Osteoblast (primary cell): ENCODE measurements at places on chromosomes 7 and 10. TPM values are rescaled to one million over a fixed set of nuclear protein-coding genes. Genes with fewer than 3 reads are reported as not detected.

GRCh38 chr10:15313843-15314242 lies 57.2 kb downstream of the FAM171A1 start:
- H3K4me1 ChIP-seq, result peaks cover 5% of the 10 kb centered on the region
- DNase-seq, result no peak
- no peaks in the 10 kb centered on the region for H3K27me3 ChIP-seq
- no peak overlapping the region for H3K27ac ChIP-seq
- no peak overlapping the region for H3K4me3 ChIP-seq
- H3K36me3 ChIP-seq, result no peaks in the 10 kb centered on the region

GRCh38 chr7:142482891-142483658 lies 225.2 kb upstream of the PRSS58 start:
- H3K4me1 ChIP-seq, result peaks cover 12% of the 10 kb centered on the region
- no peaks in the 10 kb centered on the region for H3K27me3 ChIP-seq
- no peak overlapping the region for H3K27ac ChIP-seq
- no peak overlapping the region for H3K4me3 ChIP-seq

GRCh38 chr7:158052381-158053060 lies 535.1 kb downstream of the PTPRN2 start:
- H3K4me3 ChIP-seq, result no peak overlapping the region
- H3K36me3 ChIP-seq, result no peaks in the 10 kb centered on the region
- H3K27ac ChIP-seq, result no peak overlapping the region
- no peaks in the 10 kb centered on the region for H3K27me3 ChIP-seq

GRCh38 chr10:69318106-69318866 lies 40.0 kb downstream of the HK1 start:
- peak overlapping the region; percentile 83 for H3K27ac ChIP-seq
- no peaks in the 10 kb centered on the region for H3K27me3 ChIP-seq
- peaks cover 3% of the 10 kb centered on the region for H3K36me3 ChIP-seq
- peak; percentile 98 for DNase-seq

DNA sequence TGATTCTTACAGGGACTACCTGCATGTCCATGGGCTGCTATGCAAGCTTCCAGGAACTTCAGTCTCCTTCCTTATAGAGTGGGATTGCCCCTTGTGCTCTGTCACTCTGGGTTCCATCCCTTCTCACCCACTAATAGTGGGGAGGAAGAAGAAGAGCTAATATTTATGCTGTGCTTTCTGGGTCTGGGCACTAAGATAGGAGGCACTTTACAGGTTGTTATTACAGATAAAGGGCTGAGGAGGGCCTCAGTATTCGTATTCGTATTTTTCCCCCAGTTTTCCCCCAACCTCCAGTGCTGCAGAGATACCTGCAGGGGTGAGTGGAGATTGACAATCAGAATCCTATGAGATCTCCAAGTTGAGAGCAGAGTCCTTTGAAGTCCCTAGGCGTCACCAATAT lies 14.2 kb downstream of the HK1 start:
- H3K36me3 ChIP-seq, result no peaks in the 10 kb centered on the region
- no peaks in the 10 kb centered on the region for H3K4me1 ChIP-seq
- DNase-seq, result no peak
- H3K4me3 ChIP-seq, result no peak overlapping the region
- H3K27me3 ChIP-seq, result peaks cover 31% of the 10 kb centered on the region

GRCh38 chr7:19964246-19964645 lies 190.8 kb upstream of the TMEM196 start:
- no peaks in the 10 kb centered on the region for H3K27me3 ChIP-seq
- peak overlapping the region; percentile 51 for H3K27ac ChIP-seq
- DNase-seq, result peak; percentile 58
- no peaks in the 10 kb centered on the region for H3K36me3 ChIP-seq
- peaks cover 9% of the 10 kb centered on the region for H3K4me1 ChIP-seq

- H3K4me3 ChIP-seq, result no peak overlapping the region
- H3K27me3 ChIP-seq, result no peaks in the 10 kb centered on the region
- peaks cover 33% of the 10 kb centered on the region for H3K4me1 ChIP-seq
- no peaks in the 10 kb centered on the region for H3K36me3 ChIP-seq
Measured at GRCh38 chr7:78296046-78296597, 497.5 kb downstream of the PHTF2 start.

DNA sequence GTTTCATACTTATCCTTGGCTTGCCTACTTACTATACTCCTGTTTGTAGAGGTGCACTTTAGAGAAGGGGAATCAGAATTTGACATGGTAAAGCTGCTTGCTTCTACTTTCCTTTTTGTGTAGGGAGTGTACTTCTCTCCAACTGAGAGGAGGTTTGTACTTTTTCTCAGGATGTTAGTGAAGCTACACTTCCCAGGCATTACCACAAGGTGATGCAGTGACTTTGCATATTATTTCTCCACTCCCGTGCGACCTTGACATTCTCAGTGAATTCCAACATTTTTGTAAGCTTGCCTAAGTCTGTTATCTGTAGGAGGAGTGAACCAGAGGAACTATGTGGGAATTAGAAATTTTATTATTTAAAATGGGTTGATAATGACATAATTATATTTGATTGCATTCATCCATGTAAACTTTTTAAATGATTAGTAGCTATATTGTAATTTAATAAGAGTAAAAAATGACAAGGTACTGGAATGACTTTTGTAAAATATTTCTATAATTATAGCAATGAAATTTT lies 5.2 kb downstream of the TAX1BP1 start:
- H3K27me3 ChIP-seq, result no peaks in the 10 kb centered on the region
- H3K4me1 ChIP-seq, result peaks cover 23% of the 10 kb centered on the region
- peaks cover 15% of the 10 kb centered on the region for H3K36me3 ChIP-seq
- DNase-seq, result no peak
- H3K4me3 ChIP-seq, result peak overlapping the region; percentile 28

DNA sequence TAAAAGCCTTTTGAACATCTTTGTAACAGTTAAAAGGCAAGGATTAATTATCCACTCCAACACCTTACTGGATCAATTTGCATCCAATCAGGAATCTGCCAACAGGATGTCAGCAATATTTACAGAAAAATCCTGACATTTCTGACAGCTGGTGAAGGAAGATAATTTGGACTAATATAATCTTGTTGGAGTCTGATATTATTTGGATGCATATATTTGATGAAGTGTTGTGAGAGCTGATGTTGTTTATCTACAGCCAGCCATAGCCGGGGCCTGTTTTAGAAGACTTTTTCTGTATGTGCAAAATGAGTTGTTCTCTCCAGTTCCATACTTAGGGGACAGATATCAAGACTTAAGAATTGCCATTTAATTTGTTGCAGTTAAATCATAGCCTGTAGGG lies 91.1 kb downstream of the GPR37 start:
- H3K4me3 ChIP-seq, result no peak overlapping the region
- no peak overlapping the region for H3K27ac ChIP-seq
- H3K27me3 ChIP-seq, result no peaks in the 10 kb centered on the region
- no peaks in the 10 kb centered on the region for H3K36me3 ChIP-seq

- no peaks in the 10 kb centered on the region for H3K27me3 ChIP-seq
- no peak for DNase-seq
- no peak overlapping the region for H3K27ac ChIP-seq
- H3K4me1 ChIP-seq, result no peaks in the 10 kb centered on the region
- H3K4me3 ChIP-seq, result no peak overlapping the region
Measured at GRCh38 chr7:53209129-53209528, 173.7 kb downstream of the POM121L12 start.

GRCh38 chr10:87716348-87716670 lies 56.6 kb downstream of the PAPSS2 start:
- peaks cover 75% of the 10 kb centered on the region for H3K36me3 ChIP-seq
- H3K27ac ChIP-seq, result no peak overlapping the region
- H3K27me3 ChIP-seq, result no peaks in the 10 kb centered on the region

ITIH5 gene
- 0.88 and 2.2 TPM in 2 replicates for total RNA-seq

OR6B1 gene
- total RNA-seq, result not detected in 2 replicates

CYP2C19 gene
- total RNA-seq, result not detected in 2 replicates

CLCN1 gene
- under 0.01 TPM in 2 replicates for total RNA-seq

PAPOLB gene
- under 0.01 and 0.36 TPM in 2 replicates for total RNA-seq
